SJSA1 (cell line): ENCODE measurements at places on chromosomes 6 and 20. TPM values are rescaled to one million over a fixed set of nuclear protein-coding genes. Genes with fewer than 3 reads are reported as not detected.

HLA-DRA gene
- total RNA-seq = not detected in 2 replicates

DNA sequence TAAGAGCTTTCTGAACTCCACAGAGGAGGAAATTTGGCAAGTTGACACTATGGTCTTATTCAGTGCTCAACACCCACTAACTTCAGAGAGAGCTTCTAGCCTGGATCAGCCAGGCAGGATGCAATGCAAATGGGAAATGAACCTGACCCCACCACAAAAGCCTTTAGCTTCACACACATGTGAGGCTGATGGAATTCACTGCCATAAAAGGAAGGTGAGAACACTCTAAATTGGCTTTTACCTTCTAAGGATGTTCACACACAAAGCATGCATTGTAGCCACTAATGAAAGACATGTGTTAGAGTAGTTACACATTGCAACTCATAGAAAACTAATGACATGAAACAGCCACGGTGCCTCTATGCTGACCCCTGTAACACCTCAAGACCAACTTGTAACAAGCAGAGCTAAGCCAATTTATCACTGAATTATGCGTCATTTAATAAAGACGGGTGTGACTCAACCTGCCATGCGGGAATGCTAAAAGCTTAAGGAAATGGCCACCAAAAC is 262.1 kb downstream of the HACE1 start:
- no peak for DNase-seq
- H3K4me3 ChIP-seq = no peak overlapping the region
- H3K27me3 ChIP-seq = peaks cover 3% of the 10 kb centered on the region
- no peak overlapping the region for H3K27ac ChIP-seq
- H3K36me3 ChIP-seq = no peaks in the 10 kb centered on the region
- no peaks in the 10 kb centered on the region for H3K4me1 ChIP-seq

- no peaks in the 10 kb centered on the region for H3K36me3 ChIP-seq
- no peaks in the 10 kb centered on the region for H3K4me1 ChIP-seq
- H3K27ac ChIP-seq = no peak overlapping the region
Observed at GRCh38 chr6:133837801-133838349, 51.0 kb upstream of the TCF21 start.

- H3K27ac ChIP-seq = no peak overlapping the region
- H3K4me3 ChIP-seq = no peak overlapping the region
- no peaks in the 10 kb centered on the region for H3K36me3 ChIP-seq
- H3K27me3 ChIP-seq = no peaks in the 10 kb centered on the region
- no peak for DNase-seq
Observed at GRCh38 chr6:91117550-91117949, 530.7 kb upstream of the MAP3K7 start.

- H3K27me3 ChIP-seq = no peaks in the 10 kb centered on the region
- H3K4me1 ChIP-seq = peaks cover 30% of the 10 kb centered on the region
- DNase-seq = peak; percentile 79
Observed at GRCh38 chr20:58005581-58006345, 222.7 kb downstream of the ANKRD60 start.

SNAI1 gene
- total RNA-seq = 11.4 and 24.2 TPM in 2 replicates

- no peak overlapping the region for H3K4me3 ChIP-seq
- no peak overlapping the region for H3K27ac ChIP-seq
- H3K36me3 ChIP-seq = no peaks in the 10 kb centered on the region
- DNase-seq = no peak
- peaks cover 1% of the 10 kb centered on the region for H3K4me1 ChIP-seq
- H3K27me3 ChIP-seq = no peaks in the 10 kb centered on the region
Observed at GRCh38 chr6:107448776-107449175, 10.6 kb downstream of the PDSS2 start.

DNA sequence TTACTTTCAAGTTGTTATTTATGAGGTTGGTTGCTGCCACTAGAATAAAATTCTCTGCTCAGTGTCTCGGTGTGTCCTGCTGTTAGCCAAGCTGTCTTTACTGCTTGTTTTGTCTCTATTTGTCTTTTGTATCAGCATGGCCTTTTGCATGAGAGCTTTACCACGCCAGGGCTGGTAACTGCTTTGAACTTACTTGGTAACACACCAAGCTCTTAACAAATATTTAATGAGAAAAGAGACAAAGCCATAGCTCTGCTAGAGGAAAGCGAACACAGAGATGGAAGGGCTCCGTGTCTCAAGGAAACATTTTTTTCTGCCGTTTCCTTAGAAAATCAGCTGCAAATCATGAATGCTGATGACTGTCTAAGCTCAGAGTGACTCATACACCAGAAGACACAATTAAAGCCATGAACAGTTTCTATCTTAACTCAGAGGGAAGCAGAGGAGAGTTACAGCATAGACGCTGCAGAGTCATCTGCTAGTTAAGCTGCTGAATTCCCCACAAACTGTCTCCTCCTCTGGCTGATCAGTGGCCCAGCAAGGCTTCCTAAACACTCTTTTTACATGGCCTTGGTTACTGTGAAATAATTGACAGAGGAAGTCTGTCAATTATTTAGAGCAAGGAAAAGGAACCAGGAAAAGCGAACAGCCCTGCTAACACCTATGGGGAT is 44.8 kb downstream of the AGPAT4 start:
- H3K4me3 ChIP-seq = 0 out of 2 replicates have a peak overlapping the region, but pooled peaks have one; percentile 2
- no peak for DNase-seq
- H3K27me3 ChIP-seq = no peaks in the 10 kb centered on the region
- peaks cover 17% of the 10 kb centered on the region for H3K4me1 ChIP-seq
- peaks cover 14% of the 10 kb centered on the region; the same call in 1 of the 2 replicates for H3K36me3 ChIP-seq

DNA sequence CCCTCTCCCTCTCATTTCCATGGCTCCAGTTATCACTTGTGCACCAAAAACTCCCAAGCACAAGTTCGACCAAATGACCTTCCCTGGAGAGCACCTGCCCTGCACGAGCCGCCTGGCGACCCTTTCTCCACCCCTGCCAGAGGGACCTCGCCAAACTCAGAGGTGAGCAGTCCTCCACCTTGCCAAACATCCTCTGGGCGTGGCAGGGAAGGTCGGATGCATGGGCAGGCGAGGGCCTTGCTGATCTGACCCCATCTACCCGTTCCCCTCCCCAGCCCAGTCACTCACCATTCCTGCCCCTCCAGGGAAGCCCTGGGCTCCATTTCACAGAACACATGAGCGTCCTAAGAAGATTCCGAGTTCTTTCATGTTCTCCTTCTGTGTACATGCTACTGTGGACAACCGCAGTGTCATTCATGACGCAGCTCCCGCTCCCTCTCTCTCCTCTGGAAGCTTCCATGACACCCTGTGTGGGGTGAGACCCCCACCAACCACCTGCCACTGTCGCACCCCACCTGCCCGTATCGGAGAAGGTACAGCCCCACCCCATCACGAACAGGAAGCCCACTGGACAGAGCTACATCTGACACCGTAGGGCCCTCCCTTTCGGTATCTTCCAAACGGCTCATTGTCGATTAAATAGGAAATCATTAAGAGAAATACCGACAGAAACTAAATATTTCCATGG is 104.3 kb downstream of the DACT2 start:
- H3K4me1 ChIP-seq = no peaks in the 10 kb centered on the region
- no peak for DNase-seq
- H3K27me3 ChIP-seq = no peaks in the 10 kb centered on the region
- no peaks in the 10 kb centered on the region for H3K36me3 ChIP-seq
- no peak overlapping the region for H3K4me3 ChIP-seq

DNA sequence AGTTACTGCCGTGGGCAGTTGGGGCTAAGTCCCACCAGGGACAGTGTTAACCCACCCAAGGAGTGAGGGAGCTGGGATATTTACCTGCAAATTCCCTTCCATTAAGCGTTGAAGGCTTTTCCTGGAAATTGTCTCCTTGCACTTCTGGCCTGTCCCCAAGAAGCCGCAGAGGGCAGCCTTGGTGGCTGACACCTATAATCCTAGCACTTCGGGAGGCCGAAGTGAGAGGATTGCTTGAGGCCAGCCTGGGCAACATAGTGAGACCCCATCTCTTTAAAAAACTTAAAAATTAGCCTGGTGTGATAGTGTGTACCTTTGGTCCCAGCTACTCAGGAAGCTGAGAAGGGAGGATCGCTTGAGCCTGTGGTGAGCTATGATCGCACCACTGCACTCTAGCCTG is 204.4 kb downstream of the EYA2 start:
- no peak overlapping the region for H3K4me3 ChIP-seq
- H3K36me3 ChIP-seq = no peaks in the 10 kb centered on the region
- no peak overlapping the region for H3K27ac ChIP-seq
- H3K27me3 ChIP-seq = no peaks in the 10 kb centered on the region
- no peaks in the 10 kb centered on the region for H3K4me1 ChIP-seq
- no peak for DNase-seq

DNA sequence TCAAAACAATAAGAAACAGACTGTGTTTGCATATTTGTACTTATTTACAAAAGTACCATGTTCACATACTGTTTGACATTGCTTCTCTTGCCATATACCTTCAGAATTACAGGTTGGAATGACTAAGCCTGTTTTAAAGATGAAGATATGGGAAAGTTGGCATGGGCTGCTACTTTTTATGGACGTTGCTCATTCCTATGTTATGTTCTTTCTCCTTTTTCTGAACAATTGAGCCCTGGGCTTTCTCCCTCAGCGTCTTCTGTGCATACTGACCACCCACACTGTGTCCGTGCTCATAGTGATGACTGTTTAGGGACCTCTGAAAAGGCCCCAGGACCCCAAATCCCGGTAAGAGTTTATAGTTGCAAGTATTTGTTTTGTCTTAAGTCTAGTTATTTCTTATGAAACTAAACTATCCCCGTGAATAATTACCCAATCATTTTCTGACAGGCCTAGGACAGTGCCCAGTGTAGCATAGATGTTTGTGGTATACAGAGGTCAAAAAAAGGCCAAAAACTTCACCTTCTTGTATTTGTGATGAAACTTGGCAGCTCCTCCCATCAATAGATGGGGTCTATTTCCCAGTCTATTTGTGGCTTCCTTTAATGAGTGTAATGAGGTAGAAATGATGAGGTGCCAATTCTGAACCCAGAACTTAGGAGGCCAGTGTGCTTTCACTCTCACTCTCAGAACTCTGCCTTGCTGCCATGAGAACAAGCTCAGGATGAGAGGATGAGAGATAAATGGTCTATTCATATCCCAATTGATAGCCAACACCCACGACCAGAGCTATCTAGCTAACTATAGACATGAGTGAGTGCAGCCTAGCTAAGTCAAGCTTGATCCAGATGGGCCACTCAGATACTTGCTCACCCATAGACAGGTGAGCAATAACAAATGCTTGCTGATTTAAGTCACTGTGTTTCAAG is 40.9 kb downstream of the GSTA4 start:
- 0 out of 2 replicates have a peak overlapping the region, but pooled peaks have one; percentile 20 for H3K27ac ChIP-seq
- H3K36me3 ChIP-seq = no peaks in the 10 kb centered on the region
- peaks cover 20% of the 10 kb centered on the region for H3K4me1 ChIP-seq
- DNase-seq = peak; percentile 77
- no peaks in the 10 kb centered on the region for H3K27me3 ChIP-seq

DNA sequence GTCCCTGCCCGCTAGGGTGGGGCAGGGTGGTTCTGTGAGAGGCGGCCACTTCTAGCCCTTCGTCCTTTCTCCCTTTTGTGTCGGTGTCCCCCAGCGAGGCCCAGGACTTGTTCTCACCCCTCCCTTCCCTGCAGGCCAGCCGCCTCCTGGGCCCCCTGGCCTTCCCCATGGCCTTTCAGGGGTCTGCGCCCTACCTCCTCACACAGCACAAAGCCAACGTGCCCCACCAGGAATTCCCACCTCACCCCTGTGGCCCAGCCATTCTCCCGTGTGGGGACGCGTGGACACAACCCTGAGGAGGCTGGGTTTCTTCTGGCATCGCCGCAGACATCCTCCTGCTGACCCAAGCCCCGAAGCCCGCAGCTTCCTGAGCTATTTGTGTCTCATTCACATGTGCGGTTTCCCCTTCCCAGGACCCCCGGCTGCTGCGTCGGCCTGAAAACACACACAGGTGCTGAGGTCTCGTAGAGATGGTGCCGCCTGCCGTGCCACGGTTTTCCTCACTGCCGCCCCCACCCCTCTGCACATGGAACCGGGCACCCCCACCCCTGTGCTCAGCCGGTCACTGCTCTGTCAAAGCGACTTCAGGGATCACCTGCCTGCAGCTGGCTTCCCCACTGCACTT is 375.8 kb downstream of the CDH4 start:
- H3K36me3 ChIP-seq = no peaks in the 10 kb centered on the region
- no peak for DNase-seq
- no peak overlapping the region for H3K27ac ChIP-seq
- no peak overlapping the region for H3K4me3 ChIP-seq
- H3K27me3 ChIP-seq = peaks cover 64% of the 10 kb centered on the region

GRCh38 chr20:4830696-4831095 is 109.0 kb downstream of the PRND start:
- DNase-seq = no peak
- H3K27me3 ChIP-seq = no peaks in the 10 kb centered on the region; the same call in none of the 2 replicates
- H3K36me3 ChIP-seq = no peaks in the 10 kb centered on the region
- no peak overlapping the region for H3K27ac ChIP-seq
- 0 out of 2 replicates have a peak, but pooled peaks cover 4% of the 10 kb centered on the region for H3K4me1 ChIP-seq

DNA sequence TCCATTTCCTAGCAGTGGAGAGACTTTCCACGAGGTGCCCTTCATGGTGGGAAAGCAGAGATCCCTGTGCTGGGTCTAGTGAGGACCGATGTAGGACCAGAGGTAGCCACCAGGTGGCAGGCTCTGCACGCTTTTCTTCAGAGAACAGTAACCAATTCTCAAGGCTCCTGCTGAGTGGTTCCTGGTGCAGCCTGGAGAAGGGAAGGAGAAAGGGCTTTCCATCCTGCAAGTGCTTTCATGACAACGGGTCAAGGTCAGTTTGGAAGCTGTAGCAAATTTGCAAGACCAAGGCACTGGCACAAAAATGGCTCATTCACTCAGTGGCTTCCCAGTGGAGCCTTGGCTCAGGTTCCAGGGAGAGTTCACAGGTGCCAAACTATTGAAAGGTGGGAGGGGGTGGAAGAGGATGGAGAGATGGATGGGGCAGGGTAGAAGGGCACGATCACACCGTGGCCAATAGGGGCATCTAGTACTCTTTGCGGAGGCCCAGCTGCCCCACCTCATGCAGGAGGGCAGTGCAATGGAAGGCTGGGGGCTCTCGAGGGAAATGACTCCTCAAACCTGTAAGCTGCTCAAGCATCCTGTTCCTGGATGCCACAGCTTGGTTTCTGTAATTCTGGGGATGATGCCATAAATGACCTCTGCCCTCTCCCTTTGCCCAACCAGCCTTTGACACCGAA is 25.5 kb upstream of the KCNK16 start:
- H3K27ac ChIP-seq = no peak overlapping the region
- peak; percentile 60 for DNase-seq
- H3K36me3 ChIP-seq = no peaks in the 10 kb centered on the region
- no peaks in the 10 kb centered on the region for H3K27me3 ChIP-seq
- H3K4me1 ChIP-seq = no peaks in the 10 kb centered on the region

DNA sequence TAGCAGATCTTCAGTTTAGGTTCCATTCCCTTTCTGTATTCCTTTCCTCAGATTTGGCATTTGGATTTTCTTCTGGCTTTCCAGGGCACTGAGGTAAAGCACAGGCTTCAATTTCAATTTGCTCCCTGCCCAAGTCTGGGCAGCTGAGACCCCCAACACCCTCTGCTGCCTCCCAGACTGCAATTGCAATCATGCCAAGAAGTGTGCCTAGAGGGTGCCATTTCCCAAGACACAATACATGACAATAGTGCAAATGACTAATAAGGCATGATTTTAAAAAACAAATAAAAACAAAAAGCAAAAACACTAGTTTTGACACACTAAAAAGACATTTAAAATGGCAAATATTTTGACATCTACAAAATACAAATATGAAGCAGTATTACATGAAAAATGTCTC is 364.8 kb downstream of the EPM2A start:
- H3K27ac ChIP-seq = no peak overlapping the region
- H3K4me3 ChIP-seq = no peak overlapping the region
- no peaks in the 10 kb centered on the region; the same call in 1 of the 2 replicates for H3K4me1 ChIP-seq

- no peak for DNase-seq
- H3K4me1 ChIP-seq = peaks cover 16% of the 10 kb centered on the region
- peak overlapping the region; percentile 63 for H3K4me3 ChIP-seq
- peak overlapping the region; percentile 23; the same call in 1 of the 2 replicates for H3K27ac ChIP-seq
Observed at GRCh38 chr20:41318271-41318649, 729 bp upstream of the ZHX3 start.
